ENCODE measurements at places on chromosomes 2 and 18.

DNA sequence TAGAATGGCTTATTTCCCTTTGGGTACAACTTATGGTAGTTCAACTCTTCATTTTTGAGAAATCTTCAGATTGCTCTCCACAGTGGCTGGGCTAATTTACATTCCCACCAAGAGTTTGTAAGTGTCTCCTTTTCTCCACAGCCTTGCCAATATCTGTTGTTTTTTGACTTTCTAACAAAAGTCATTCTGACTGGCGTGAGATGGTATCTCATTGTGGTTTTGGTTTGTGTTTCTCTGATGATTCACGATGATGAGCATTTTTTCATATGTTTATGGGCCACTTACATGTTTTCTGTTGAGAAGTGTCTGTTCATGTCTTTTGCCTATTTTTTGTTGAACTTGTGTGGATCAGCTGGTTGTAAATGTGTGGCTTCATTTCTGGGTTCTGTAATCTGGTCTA, 871.0 kb downstream of the EPHA4 start:
- no peak for DNase-seq

- no peak for DNase-seq
Measured at GRCh38 chr2:47309952-47310800, 92.8 kb upstream of the MSH2 start.

- DNase-seq = no peak
Measured at GRCh38 chr2:19600506-19600905, 242.1 kb upstream of the OSR1 start.

GRCh38 chr18:40851014-40851429, 1104.0 kb upstream of the PIK3C3 start:
- DNase-seq = no peak

- no peak for DNase-seq
Measured at GRCh38 chr2:169573974-169574299, 272 bp upstream of the FASTKD1 start.

DNA sequence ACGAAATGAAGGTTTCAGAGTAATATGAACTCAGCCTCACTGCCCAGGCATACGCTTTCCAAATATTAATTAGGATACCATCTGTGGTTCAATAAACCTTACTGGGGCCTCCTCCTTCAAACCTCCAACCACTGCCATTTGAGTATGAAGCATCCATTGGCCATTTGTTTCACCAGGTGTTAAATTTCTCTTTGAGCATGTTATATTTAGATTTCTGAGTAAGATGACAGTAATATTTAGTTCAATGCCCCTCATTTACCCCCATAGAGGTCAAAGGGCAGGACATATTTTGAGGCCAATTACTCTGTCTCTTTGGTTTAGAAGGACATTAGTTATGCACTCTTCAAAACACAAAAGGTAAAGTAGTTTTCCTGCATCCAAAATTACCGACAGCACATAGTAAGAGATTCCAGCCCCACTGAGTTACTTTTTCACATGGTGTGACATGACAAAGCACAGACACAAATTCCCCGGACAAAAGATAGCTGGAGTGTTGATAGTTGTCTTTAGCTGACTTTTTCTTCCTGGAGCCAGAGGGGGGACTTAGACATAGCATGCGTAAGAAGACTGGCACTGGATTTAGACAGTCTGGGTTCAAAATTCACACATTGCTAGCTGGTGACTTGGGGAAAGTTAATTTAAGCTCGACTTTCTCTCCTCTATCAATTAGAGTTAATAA, 33.1 kb upstream of the LNPK start:
- DNase-seq = no peak

DNA sequence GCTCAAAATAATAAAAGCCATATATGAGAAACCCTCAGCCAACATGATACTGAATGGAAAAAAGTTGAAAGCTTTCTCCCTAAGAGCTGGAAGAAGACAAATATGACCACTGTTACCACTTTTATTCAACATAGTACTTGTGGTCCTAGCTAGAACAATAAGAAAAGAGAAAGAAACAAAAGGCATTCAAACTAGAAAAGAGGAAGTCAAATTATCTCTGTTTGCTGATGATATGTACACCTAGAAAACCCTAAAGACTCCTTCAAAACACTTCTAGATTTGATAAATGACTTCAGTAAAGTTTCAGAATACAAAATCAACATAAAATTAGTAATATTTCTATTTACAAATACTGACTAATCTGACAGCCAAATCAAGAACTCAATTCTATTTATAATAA, 328.8 kb upstream of the GCFC2 start:
- DNase-seq = no peak

- DNase-seq = no peak
Measured at GRCh38 chr2:233414777-233415570, 60.7 kb downstream of the DGKD start.

DNA sequence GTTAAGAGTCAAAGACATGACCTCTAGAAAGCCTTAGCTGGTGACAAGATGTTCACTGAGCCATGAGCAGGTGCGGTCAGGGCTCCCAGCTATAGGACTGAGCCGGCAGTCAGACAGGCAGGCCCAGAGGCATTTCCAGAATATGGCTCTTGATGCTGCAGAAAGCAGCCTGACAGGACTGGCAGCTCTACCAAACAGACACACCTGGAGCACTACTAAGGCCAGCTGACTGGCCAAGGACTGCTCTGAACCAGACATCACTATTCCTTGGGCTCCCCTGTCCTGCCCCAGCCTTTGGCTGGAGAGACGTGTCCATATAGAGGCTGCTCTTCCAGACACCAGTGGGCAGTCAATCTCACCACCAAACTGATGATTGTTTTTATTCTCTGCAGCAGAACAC, 98.8 kb downstream of the RIF1 start:
- DNase-seq = no peak

DNA sequence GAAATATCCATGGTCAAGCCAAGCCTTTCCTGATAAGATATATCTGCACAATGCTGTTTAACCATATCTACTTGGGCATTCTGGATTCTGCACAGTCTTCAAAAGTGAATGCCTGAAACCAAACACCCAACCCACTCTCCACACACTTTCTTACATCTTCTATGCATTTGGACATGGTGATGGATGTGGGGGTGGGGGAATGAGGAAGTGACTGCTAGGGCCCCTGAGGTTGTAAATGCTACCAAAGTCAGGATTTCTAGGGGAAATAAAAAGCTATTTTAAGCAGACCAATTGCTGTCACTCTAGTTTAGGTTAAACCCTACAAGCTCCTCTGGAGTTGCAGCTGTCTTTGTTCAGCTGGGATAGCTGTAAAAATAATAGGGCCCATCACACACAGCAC, 26.7 kb upstream of the TGFA start:
- DNase-seq = no peak
